ENCODE measurements at places on chromosomes 5 and 9.

GRCh38 chr9:94135222-94135621 is 51.0 kb downstream of the PTPDC1 start:
- no peak for DNase-seq
- H3K27me3 ChIP-seq, result no peaks in the 10 kb centered on the region
- H3K4me3 ChIP-seq, result no peak overlapping the region
- H3K4me1 ChIP-seq, result peaks cover 34% of the 10 kb centered on the region

GRCh38 chr5:68994645-68995044 is 99.2 kb upstream of the SLC30A5 start:
- no peaks in the 10 kb centered on the region for H3K27me3 ChIP-seq
- no peak overlapping the region for H3K4me3 ChIP-seq
- no peak overlapping the region for H3K27ac ChIP-seq
- DNase-seq, result no peak

DNA sequence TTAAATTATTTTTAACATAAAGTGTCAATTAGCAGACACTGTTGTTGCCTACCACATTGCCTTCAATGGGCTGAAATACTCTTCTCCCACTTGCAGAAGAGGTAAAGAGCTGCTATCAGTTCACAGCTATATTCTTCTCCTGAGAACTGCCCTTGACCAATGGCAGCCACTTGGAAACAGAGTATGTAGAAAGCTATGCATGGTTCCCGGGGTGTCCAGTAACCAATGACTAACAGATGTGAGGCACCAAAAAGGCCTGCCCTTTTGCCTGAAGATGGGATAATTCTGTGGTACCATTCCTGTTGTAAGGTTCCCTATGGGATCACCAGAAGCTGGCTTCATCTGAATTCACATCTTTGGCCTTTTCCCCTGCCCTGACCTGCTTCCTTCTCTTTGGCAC is 181.4 kb upstream of the MAP3K1 start:
- H3K36me3 ChIP-seq, result no peaks in the 10 kb centered on the region
- no peak overlapping the region for H3K27ac ChIP-seq
- H3K4me1 ChIP-seq, result peaks cover 12% of the 10 kb centered on the region
- H3K4me3 ChIP-seq, result no peak overlapping the region

GRCh38 chr5:107012371-107012770 is 658.4 kb downstream of the EFNA5 start:
- H3K27me3 ChIP-seq, result no peaks in the 10 kb centered on the region
- no peak for DNase-seq
- no peak overlapping the region for H3K27ac ChIP-seq
- H3K4me1 ChIP-seq, result no peaks in the 10 kb centered on the region
- no peak overlapping the region for H3K4me3 ChIP-seq
- H3K36me3 ChIP-seq, result no peaks in the 10 kb centered on the region

DNA sequence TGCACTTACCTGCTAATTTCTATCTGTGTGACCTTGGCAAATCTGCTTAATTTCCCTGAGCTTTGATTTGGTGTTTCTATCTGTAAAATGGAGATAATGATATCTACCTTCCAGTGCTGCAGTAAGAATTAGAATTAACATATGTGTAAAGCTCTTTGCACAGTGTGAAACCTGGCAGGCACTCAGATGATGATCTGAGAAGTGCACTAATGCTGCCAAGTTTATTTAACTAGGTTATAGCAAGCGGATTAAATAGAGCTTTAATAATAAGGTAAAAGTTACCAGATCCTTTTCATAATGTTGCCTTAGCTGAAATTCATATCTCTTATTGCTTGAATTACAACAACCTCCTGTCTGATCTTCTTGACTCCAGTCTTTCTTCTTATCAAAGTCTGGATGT is 315.3 kb upstream of the CD180 start:
- no peaks in the 10 kb centered on the region for H3K27me3 ChIP-seq
- no peak for DNase-seq
- no peaks in the 10 kb centered on the region for H3K36me3 ChIP-seq
- no peaks in the 10 kb centered on the region for H3K4me1 ChIP-seq
- no peak overlapping the region for H3K27ac ChIP-seq

DNA sequence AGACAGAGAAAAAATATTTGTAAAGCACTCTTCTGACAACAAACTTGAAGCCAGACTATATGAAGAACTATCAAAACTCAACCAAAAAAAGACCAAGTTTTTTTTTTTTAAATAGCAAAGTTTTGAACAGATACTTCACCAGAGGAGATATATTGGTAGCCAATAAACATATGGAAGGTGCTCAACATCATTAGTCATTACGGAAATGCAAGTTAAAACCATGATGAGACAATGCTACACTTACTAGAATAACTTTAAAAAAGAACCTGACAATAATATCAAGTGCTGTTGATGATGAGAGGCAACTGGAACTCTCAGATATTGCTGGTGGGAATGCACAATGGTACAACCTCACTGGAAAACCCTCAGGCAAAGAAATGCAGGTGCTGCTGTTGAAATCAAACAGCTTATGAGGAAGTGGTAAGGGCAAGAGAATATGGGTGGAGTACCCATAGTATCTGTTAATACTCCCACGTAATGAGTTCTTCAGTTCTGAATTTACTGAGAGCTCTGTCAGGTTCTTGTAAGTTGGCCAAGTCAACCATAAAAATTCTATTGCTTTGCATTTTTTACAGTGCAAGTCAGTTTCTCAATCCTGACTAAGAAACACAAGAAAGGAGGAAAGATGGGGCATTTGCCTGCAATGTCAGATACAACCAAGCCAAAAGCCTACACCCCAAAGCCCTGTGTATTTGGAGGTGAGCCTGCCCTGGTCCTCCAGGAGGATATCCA is 87.3 kb upstream of the GNAQ start:
- H3K36me3 ChIP-seq, result no peaks in the 10 kb centered on the region
- DNase-seq, result no peak
- peaks cover 6% of the 10 kb centered on the region for H3K4me1 ChIP-seq

DNA sequence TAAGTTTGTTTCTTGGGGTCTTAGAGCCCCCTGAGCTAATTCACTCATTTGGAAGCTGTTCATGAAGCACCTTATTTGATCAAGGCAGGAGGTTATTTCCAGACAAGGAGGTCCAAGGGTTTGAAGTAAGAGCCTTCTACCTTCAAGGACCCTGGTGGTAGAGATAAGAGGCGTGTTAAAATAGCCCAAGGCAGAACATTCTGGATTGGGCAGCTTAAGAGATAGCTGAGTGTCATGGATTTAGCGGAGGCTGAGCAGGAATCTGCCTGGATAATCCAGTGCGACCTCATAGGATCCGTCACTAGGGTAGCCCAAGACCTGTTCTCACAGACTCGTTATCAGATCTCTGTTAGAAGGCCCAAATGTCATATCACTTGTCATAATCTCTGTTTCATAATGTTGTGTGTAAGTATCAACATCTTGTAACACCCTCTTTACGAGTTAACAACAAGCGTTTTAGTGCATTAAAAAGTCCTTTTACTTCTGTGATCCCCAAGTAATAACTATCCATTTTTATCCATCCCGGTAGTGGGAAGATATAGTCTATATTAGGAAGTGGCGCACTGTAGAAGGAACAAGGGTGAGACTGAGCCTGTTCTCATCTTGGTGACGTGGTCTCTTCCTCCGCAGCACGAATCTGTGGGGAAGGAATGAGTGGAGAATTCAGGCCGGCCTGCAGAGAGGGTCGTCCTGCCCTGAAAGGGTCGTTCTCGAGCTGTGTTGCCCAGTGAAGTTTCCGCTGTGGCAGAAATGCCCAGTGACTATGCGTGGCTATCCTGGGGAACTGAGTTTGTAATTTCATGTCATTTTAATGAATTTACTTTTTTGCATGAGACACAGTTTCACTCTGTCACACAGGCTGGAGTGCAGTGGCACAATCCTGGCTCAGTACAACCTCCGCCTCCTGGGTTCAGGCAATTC is 28.8 kb downstream of the SLC25A25 start:
- H3K27ac ChIP-seq, result peak overlapping the region; percentile 91
- peaks cover 4% of the 10 kb centered on the region for H3K36me3 ChIP-seq
- H3K4me3 ChIP-seq, result no peak overlapping the region
- peaks cover 98% of the 10 kb centered on the region for H3K4me1 ChIP-seq

GRCh38 chr5:107766439-107766838 is 95.7 kb upstream of the EFNA5 start:
- H3K36me3 ChIP-seq, result no peaks in the 10 kb centered on the region
- H3K4me3 ChIP-seq, result no peak overlapping the region
- H3K4me1 ChIP-seq, result no peaks in the 10 kb centered on the region
- no peak for DNase-seq
- H3K27me3 ChIP-seq, result no peaks in the 10 kb centered on the region

DNA sequence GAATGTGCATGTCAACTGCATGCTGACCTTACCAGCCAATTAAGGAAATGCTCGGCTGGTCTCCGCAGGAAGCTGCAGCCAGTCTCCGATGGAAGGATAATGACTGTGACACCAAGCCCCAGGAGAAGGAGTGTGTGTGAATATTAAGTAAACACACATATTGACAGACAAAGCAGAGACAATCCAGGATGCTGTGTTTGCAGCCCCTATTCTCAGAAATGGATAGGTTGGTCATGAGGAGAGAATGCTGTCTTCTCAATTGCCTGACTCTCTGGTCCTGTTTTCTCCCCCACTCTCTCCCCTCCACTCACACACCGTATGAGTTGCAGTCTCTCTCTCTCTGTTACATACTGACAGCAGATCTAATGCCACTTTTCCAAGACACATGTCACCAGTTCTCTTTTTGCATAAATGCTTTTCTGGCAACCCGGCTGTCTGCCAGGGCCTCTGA is 85.7 kb downstream of the EPB41L4A start:
- no peak overlapping the region for H3K27ac ChIP-seq
- DNase-seq, result no peak
- no peaks in the 10 kb centered on the region for H3K36me3 ChIP-seq
- H3K4me1 ChIP-seq, result peaks cover 26% of the 10 kb centered on the region
- H3K4me3 ChIP-seq, result no peak overlapping the region
- no peaks in the 10 kb centered on the region for H3K27me3 ChIP-seq

DNA sequence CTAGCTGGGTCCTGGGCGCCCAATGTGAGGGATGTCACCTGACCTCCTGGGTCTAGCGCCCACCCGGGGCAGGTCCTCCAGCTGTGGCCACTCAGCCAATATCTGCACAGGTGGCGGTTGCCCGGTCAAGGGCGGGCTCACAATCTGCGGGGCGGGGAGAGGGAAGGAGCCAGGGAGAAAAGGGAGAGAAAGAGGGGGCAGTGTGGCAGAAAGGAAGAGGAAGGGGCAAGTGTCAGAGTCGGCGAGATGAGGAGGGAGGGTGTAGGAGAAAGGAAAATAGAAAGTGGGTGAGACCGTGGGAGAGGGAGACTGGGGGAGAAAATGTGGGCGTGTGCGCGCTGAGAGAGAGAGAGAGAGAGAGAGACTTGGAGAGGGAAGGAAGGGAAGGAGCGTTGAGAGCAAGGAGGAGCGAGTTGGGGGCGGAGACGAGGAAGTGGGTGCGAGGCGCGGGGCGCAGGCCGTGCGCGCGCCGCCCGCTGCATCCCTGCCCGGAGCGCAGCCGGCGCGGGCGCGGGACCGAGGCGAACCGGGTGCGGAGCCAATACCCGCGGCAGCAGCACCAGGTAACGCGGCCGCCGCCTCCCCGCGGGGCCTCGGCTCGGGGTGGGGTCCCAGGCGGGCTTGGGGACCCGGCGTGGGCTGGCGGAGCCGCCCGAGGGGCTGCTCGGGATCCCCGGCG is at the start of gene HRH2:
Gene HRH2, plus strand, starts transcription at position 479 of the 679 bp plus-strand sequence. CDS start 25,163 bp downstream, outside the sequence.
- no peaks in the 10 kb centered on the region for H3K27me3 ChIP-seq
- no peaks in the 10 kb centered on the region for H3K4me1 ChIP-seq
- no peaks in the 10 kb centered on the region for H3K36me3 ChIP-seq

GRCh38 chr9:32468740-32469139 is 57.3 kb downstream of the RIGI start:
- H3K27me3 ChIP-seq, result no peaks in the 10 kb centered on the region
- no peak for DNase-seq
- no peak overlapping the region for H3K27ac ChIP-seq
- no peaks in the 10 kb centered on the region for H3K36me3 ChIP-seq

DNA sequence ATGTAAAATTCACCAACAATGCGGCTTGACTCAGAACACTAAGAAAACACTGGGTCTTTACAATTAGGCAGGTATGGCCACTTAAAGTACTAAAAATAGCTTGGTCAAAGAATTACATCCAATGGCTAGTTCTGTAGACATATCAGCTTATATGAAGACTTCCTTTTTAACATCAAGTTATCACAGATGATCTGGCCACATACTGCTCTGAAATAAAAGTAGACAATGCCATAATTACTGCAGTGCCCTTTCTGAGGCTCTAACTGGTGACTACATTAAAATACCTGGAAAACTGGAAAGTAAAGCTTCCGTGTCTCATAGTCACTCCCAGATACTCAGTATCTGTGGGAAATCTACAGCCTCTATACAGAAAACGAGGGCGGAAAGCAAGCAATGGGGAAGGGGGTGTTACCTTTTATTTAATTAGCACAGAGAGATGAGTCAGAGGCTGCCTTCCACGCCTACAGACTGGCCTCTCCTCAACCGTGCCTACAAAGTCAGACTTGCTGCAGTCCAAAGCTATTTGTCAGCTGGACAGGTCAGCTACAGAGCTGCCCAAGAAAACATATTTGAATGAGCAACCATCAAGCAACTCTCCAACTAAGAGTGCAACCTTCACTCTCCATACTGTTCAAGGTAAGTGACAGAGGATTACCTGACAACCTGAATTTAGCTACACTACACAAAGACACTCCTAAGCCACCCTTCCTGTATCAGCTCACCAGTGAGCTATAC is 8.7 kb downstream of the SERINC5 start:
- no peak for DNase-seq
- H3K27ac ChIP-seq, result peak overlapping the region; percentile 63
- H3K4me1 ChIP-seq, result peaks cover 65% of the 10 kb centered on the region
- no peaks in the 10 kb centered on the region for H3K36me3 ChIP-seq
- H3K4me3 ChIP-seq, result no peak overlapping the region

GRCh38 chr9:89477811-89478630 is 19.9 kb downstream of the SEMA4D start:
- H3K27ac ChIP-seq, result no peak overlapping the region
- peaks cover 51% of the 10 kb centered on the region for H3K4me1 ChIP-seq

DNA sequence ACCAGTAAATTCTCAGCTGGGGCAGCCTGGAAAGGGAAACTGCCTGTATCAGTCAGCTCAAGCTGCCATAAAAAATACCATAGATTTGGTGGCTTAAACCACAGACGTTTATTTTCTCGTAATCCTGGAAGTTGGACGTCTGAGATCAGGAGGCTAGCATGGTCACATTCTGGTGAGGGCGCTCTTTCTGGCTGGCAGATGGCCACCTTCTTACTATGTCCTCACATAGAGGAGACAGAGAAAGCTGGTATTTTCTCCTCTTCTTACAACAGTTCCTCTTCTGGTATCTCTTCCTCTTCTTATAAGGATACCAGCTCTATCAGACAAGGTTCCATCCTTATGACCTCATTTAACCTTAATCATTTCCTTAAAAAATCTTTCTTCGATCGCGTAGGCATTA is 50.5 kb upstream of the RFX3 start:
- no peak overlapping the region for H3K27ac ChIP-seq
- no peaks in the 10 kb centered on the region for H3K27me3 ChIP-seq
- H3K4me1 ChIP-seq, result no peaks in the 10 kb centered on the region
- no peak overlapping the region for H3K4me3 ChIP-seq
- DNase-seq, result no peak

- peak overlapping the region; percentile 99 for H3K27ac ChIP-seq
- peaks cover 76% of the 10 kb centered on the region for H3K4me1 ChIP-seq
- no peaks in the 10 kb centered on the region for H3K36me3 ChIP-seq
- peak overlapping the region; percentile 86 for H3K4me3 ChIP-seq
- no peaks in the 10 kb centered on the region for H3K27me3 ChIP-seq
Measured at GRCh38 chr9:129497813-129498450, 123.0 kb downstream of the C9orf50 start.

- H3K4me1 ChIP-seq, result peaks cover 55% of the 10 kb centered on the region
- DNase-seq, result no peak
- H3K27me3 ChIP-seq, result no peaks in the 10 kb centered on the region
- H3K4me3 ChIP-seq, result peak overlapping the region; percentile 70
Measured at GRCh38 chr5:134649163-134649835, 714 bp downstream of the SEC24A start.

- no peaks in the 10 kb centered on the region for H3K4me1 ChIP-seq
- H3K27ac ChIP-seq, result no peak overlapping the region
- no peaks in the 10 kb centered on the region for H3K27me3 ChIP-seq
- H3K36me3 ChIP-seq, result no peaks in the 10 kb centered on the region
- H3K4me3 ChIP-seq, result no peak overlapping the region
- DNase-seq, result no peak
Measured at GRCh38 chr9:73118898-73119554, 32.6 kb upstream of the ANXA1 start.
